ENCODE measurements at places on chromosomes 1 and 21.

- H3K4me3 ChIP-seq, result no peak overlapping the region
- H3K27me3 ChIP-seq, result no peaks in the 10 kb centered on the region
- DNase-seq, result no peak
- H3K4me1 ChIP-seq, result peaks cover 12% of the 10 kb centered on the region
- peaks cover 95% of the 10 kb centered on the region for H3K36me3 ChIP-seq
Measured at GRCh38 chr1:21891621-21892479, 45.3 kb downstream of the HSPG2 start.

DNA sequence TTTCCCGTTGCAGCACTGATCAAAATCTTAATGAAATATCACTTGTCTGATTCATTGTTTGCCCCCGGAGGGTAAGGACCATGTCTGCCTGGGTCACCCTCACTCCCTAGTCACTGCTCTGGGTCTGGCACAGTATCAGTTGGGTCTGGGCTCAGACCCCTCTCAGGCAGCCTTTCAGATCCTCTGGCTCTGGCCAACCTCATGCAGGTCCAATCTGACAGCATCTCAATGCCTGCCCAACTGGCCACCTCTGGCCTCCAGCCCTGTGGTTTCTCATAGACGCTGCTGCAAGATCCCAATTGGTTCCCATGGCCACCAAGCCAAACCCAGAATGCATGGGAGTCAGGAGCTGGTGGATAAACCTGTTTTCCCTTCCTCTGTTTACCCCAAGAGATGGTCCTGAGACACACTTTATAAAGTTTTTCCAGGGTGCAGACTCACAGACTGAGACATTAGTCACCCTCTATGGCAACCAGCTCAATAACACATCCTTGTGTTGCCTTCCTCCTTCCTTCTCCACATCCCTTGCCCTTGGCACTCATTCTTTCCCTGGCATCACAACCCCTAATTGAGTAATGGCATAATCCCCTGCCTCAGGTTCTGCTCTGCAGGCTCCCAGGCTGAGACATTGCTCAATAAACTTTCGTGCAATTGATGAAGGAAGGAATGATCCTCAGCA is 199.2 kb downstream of the GRIK3 start:
- DNase-seq, result no peak
- H3K4me3 ChIP-seq, result no peak overlapping the region

GRCh38 chr1:86231076-86231475 is 74.5 kb upstream of the COL24A1 start:
- H3K27ac ChIP-seq, result no peak overlapping the region
- DNase-seq, result no peak
- H3K27me3 ChIP-seq, result no peaks in the 10 kb centered on the region
- H3K4me3 ChIP-seq, result no peak overlapping the region
- H3K4me1 ChIP-seq, result no peaks in the 10 kb centered on the region
- H3K36me3 ChIP-seq, result no peaks in the 10 kb centered on the region

GRCh38 chr1:243264717-243265116 is 8.9 kb downstream of the SDCCAG8 start:
- H3K27ac ChIP-seq, result peak overlapping the region; percentile 27
- H3K27me3 ChIP-seq, result no peaks in the 10 kb centered on the region
- H3K4me3 ChIP-seq, result no peak overlapping the region
- H3K36me3 ChIP-seq, result peaks cover 32% of the 10 kb centered on the region
- peaks cover 8% of the 10 kb centered on the region for H3K4me1 ChIP-seq
- DNase-seq, result peak; percentile 95

GRCh38 chr1:145891143-145891542 is 5.5 kb upstream of the ANKRD35 start:
- no peak for DNase-seq
- H3K27me3 ChIP-seq, result no peaks in the 10 kb centered on the region
- peaks cover 23% of the 10 kb centered on the region for H3K4me1 ChIP-seq
- H3K36me3 ChIP-seq, result peaks cover 4% of the 10 kb centered on the region

DNA sequence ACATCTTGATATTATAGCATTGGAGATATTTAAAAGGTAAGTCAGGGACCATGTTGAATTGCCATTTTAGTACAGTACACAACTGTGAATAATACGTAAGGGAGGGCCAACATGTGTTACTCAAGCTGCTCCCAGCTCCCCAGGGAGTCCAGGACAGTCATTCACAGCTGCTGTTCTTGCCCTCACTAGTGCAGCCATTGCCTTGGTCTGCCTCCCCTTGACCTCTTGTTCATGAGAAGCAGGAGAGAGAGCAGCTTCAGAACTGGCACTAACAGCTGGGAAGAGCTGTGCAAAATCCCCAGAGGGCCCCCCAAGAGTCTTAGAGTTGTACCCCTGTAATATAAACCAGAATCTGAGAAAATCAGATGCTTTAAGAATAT is 16.4 kb downstream of the TCEANC2 start:
- peaks cover 2% of the 10 kb centered on the region for H3K4me1 ChIP-seq
- peak; percentile 64 for DNase-seq
- H3K27ac ChIP-seq, result no peak overlapping the region
- H3K36me3 ChIP-seq, result peaks cover 4% of the 10 kb centered on the region
- no peaks in the 10 kb centered on the region for H3K27me3 ChIP-seq

DNA sequence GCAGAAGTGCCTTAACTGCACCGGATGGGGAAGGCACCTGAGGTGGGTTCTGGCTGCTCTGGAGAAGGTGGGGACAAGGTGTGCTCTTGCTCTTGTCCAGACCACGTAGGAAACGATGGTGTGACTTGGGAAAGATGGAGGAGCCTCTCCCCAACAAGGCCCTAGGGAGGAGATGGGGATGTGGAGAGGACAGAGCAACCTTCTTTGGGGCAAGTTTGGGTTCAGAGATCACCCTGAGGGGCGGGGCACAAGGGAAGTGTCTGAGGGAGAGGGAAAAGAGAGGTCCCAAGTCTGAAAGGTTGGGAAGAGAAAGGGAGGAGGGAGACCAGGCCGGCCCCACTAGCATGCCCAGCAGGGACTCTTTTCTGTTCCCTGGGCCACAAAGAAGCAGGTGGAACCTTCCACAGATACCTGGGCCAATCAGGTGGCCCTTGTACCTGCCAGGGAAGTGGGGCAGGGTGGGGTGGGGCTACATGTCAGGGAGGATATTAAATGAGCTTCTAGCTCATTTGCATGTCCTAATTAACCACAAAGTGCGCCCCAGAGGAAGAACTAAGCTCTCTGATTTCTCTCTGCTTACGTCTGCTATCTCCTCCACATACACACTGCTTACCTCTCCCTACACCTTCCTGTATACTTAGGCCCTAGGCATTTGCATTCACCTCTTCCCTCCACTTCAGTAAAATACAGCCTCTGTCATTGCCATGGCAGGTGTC is 15.9 kb downstream of the INKA2 start:
- DNase-seq, result no peak
- H3K27ac ChIP-seq, result no peak overlapping the region
- H3K4me3 ChIP-seq, result no peak overlapping the region
- peaks cover 28% of the 10 kb centered on the region for H3K36me3 ChIP-seq
- H3K27me3 ChIP-seq, result no peaks in the 10 kb centered on the region

DNA sequence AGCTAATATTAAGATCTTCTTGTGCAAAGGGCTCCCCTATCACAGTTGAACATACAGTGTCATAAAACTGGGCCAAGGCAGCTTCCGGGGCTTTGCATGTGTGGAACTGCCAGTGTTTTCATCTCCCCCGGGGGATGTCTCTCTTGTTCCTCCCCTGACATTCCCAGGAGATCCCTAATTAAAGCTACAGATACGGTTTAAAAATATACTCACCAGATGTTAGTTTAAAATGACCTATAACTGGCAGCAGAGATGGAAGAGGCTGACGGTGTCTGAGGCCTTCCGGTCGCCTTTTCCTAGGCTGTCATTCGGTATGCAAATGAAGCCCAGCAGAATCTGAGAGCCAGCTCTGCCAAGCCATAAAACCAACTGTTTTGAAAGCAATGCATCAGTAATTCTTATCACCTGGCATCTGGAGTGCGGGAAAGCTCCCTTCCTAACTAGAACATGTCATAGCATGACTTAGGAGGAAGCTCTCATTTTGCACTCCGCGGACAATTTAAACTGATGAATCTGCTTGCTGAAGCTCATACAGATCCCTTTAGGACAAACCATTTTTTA is 436.5 kb upstream of the VAMP3 start:
- no peak overlapping the region for H3K4me3 ChIP-seq
- no peak overlapping the region for H3K27ac ChIP-seq
- H3K4me1 ChIP-seq, result peaks cover 18% of the 10 kb centered on the region
- H3K27me3 ChIP-seq, result peaks cover 8% of the 10 kb centered on the region
- DNase-seq, result peak; percentile 58
- no peaks in the 10 kb centered on the region for H3K36me3 ChIP-seq

DNA sequence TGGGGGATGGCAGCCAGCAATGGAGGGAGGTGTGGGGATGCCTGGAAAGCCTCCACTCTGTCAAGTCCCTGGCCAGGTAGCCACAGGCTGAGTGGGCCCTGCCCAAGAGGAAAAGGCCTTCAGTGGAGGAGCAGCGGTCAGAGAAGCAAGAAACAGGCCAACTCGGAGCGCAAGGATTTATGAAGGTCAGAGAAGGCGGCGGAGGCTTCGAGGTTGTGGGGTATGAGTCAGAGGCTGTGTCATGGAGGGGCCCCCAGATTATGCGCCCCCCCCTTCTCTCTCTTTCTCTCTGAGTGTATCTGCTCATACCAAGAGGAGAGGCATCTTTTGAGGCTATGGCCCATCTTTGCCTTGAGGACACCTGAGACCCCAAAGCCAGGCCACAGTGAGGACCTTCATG is 99.5 kb downstream of the CASZ1 start:
- peaks cover 14% of the 10 kb centered on the region for H3K4me1 ChIP-seq
- peaks cover 43% of the 10 kb centered on the region for H3K27me3 ChIP-seq
- no peak overlapping the region for H3K4me3 ChIP-seq
- no peaks in the 10 kb centered on the region for H3K36me3 ChIP-seq

GRCh38 chr21:46005081-46005480 is 23.5 kb downstream of the COL6A1 start:
- no peaks in the 10 kb centered on the region for H3K27me3 ChIP-seq
- H3K27ac ChIP-seq, result no peak overlapping the region
- no peaks in the 10 kb centered on the region for H3K4me1 ChIP-seq
- DNase-seq, result no peak
- H3K36me3 ChIP-seq, result peaks cover 60% of the 10 kb centered on the region
- no peak overlapping the region for H3K4me3 ChIP-seq

DNA sequence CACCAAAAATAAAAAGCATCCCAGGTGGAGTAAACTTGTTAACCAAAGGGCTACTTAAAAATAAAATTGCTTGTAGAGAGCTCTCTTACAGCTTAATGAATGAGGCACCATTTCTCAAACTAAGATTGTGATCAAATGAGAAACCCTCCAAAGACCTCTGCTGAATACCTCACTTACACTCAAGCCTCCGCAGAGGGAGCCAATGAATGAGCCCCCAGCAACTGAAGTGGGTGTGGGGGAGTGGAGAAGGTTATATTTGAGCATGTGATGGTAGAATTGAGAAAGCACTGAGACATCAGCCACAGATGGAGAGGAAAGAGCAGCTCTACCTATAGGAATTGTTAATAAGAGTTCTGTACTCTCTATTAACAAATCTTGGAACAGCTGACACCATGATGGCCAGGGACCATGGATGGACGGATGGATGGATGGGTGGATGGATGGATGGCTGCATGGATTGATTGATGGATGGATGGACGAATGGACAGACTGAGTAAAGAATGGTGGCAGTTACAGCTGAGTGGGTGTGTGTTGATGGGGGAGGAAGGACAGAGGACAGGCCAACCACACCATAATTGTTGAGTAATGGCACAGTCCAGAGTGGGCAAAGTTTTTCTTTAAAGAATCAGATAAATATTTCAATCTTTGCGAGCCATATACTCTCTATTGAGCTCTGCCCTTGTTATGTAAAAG is 20.3 kb upstream of the TIAM1 start:
- no peaks in the 10 kb centered on the region for H3K36me3 ChIP-seq
- H3K4me3 ChIP-seq, result no peak overlapping the region
- DNase-seq, result no peak

DNA sequence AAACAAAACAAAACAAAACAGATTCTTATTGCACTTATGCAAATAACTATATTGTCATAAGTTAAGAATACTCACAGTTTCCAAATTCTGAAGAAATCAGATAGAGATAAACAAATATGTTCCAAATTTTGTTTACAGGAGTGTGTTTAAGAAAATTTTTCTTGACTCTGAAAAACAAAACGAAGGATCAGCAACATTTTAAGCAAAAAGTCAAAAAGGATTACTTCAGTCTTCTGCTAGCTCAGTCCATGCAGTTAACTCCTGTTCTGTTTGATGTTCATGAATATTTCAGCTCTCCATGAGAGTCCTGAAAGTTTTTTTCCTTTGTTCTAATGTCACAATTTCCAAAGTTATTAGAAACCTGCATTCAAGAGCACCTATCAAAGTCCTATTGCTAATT is 33.2 kb upstream of the KLF18 start:
- H3K4me1 ChIP-seq, result no peaks in the 10 kb centered on the region
- H3K27ac ChIP-seq, result no peak overlapping the region
- H3K36me3 ChIP-seq, result no peaks in the 10 kb centered on the region
- H3K4me3 ChIP-seq, result no peak overlapping the region

GRCh38 chr1:35062518-35063196 is 16.5 kb upstream of the ZMYM1 start:
- peak; percentile 16 for DNase-seq
- H3K27me3 ChIP-seq, result peaks cover 6% of the 10 kb centered on the region
- H3K4me3 ChIP-seq, result no peak overlapping the region
- H3K27ac ChIP-seq, result no peak overlapping the region
- H3K36me3 ChIP-seq, result no peaks in the 10 kb centered on the region

- H3K4me1 ChIP-seq, result peaks cover 2% of the 10 kb centered on the region
- H3K27ac ChIP-seq, result no peak overlapping the region
- H3K27me3 ChIP-seq, result no peaks in the 10 kb centered on the region
- H3K36me3 ChIP-seq, result no peaks in the 10 kb centered on the region
- H3K4me3 ChIP-seq, result no peak overlapping the region
Measured at GRCh38 chr1:241413974-241414373, 57.0 kb upstream of the RGS7 start.

- no peak overlapping the region for H3K4me3 ChIP-seq
- no peaks in the 10 kb centered on the region for H3K4me1 ChIP-seq
- no peak for DNase-seq
- no peaks in the 10 kb centered on the region for H3K27me3 ChIP-seq
Measured at GRCh38 chr1:106780806-106781569, 275.5 kb upstream of the PRMT6 start.

- peaks cover 23% of the 10 kb centered on the region for H3K36me3 ChIP-seq
- H3K27me3 ChIP-seq, result peaks cover 47% of the 10 kb centered on the region
- peaks cover 52% of the 10 kb centered on the region for H3K4me1 ChIP-seq
- H3K27ac ChIP-seq, result peak overlapping the region; percentile 24
- DNase-seq, result no peak
- H3K4me3 ChIP-seq, result no peak overlapping the region
Measured at GRCh38 chr1:109254621-109255096, 5.3 kb downstream of the CELSR2 start.

GRCh38 chr21:38476385-38476784 is 21.9 kb downstream of the ERG start:
- no peaks in the 10 kb centered on the region for H3K36me3 ChIP-seq
- peaks cover 10% of the 10 kb centered on the region for H3K4me1 ChIP-seq

Data from mesenchymal stem cell (in vitro differentiated cells and primary cell).